Metanephros (tissue), 2 donors: ENCODE measurements at places on chromosomes 11 and 22. TPM values are rescaled to one million over a fixed set of nuclear protein-coding genes. Genes with fewer than 3 reads are reported as not detected.

C11orf16 gene
- 0.47 TPM for total RNA-seq

CHRM1 gene
- total RNA-seq, result not detected

OR4D10 gene
- total RNA-seq, result not detected

OR9I1 gene
- not detected for total RNA-seq

PGAP2 gene
- 28.1 TPM for total RNA-seq

MISFA gene
- total RNA-seq, result 6.1 TPM

PATE2 gene
- not detected for total RNA-seq

ACRV1 gene
- total RNA-seq, result not detected
